NCI-H1092 treated with DMSO at 0.1 percent for 48 hours (cell line): ENCODE measurements at places on chromosomes 6 and 20.

DNA sequence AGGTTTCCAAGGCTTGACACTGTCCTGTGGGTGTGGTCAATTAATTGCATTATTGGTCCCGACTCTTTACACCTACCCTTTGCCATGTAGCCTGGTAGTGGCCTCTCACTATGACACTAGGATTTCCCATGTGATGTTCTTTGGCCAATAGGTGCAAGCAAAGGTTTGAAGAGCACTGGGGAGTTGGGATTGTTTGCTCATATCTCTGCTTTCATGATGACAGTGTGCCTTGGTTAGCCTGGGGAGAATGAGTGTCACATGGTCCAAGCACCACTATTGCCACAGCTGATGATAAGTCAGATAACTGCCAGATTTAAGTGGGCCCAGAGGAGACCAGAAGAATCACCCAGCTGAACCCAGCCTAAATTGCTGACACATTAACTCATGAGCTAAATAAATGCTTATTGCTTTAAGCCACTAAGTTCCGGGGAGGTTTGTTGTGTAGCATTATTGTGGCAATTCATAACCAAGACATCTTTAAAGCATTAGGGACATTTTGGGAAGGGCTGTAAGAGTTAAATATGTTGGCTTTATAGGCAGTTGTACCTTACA lies 17.2 kb upstream of the SCP2D1 start:
- DNase-seq: no peak

DNA sequence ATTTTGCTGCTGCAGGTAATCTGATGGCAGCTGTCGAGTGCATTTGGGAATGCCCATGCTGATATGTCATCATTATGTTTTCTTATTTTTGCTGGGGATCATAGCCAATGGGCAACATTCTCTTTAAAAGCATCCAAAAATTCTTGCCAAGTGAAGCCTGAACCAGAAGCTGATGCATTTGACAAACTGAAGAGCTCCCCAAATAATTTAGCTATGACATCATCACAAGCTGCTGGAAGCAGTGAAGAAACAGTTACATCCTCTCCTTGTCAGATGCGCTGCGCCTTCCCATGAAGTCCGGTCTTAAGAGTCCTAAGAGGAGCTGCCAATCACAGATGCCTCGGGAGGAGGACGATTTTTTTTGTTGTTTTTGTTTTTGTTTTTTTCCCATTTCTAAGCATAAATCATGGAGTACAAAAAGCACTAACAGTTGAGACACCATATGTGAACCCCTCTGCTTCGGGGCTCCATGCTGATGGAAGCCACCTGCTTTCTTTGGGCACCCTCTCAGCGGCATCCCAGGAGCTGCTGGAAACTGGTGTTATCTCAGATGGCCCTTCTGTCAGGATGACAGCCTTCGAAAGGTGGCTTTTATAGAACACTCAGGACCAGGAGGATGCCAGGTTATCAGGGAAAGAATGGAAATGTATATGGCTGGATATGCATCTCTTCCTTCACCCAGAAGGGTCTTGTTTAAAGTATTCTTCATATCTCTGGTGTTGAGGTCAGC lies 56.1 kb upstream of the FOXQ1 start:
- no peak for DNase-seq

- no peak for DNase-seq
Measured at GRCh38 chr6:190596-191395, 101.5 kb upstream of the DUSP22 start.

GRCh38 chr6:156794546-156795354 lies 17.6 kb downstream of the ARID1B start:
- no peak for DNase-seq

DNA sequence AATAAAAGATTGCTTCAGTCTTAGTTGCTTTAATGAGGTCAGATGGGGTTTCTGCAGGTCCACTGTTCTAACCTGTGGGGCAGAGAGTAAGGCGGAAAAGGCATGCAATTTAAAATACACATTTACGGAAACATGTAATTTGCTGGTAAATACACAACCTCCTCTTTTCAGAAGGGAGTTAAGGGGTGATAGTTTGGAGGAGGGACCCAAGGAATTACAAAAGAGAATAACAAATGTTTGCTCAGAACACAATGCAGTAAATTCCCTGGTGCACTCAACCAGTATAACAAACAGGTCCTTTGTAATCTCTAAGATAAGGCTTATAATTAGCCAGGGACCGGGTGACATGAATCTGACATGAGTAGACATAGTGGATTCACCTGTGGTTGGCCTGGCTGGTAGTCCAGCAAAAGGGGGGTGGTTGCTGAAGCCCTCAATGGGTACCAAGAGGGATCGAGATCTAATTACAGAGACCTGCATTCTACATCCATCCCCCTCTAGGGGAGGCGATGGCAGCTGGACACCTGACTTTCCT lies 295.1 kb downstream of the PHACTR1 start:
- no peak for DNase-seq

DNA sequence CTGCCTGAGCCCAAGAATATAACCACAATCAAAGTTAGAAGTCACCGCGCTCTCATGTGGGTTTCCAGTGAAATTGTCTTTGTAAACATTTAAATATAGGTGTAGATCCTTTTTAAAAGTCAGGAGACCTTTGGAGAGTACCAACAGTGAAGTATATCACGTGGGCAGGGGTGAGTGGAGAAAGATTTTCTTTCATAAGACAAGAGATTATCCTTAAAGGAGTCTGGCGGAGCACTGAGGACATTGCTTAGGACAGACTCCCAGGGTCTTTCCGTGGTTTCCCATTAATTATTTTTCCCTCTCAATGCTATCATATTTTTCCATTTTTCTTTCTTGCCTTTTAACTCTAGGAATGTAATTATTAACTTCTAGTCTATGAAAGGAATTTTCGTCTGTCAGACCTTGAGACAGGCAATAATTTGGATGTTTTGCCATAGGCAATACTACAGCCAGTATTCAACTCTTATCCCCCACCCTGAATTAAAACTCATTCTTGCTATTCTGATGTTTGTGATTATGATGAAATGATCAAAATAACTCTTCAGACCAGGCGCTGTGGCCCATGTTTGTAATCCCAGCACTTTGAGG lies 31.4 kb downstream of the DCBLD1 start:
- DNase-seq: no peak

DNA sequence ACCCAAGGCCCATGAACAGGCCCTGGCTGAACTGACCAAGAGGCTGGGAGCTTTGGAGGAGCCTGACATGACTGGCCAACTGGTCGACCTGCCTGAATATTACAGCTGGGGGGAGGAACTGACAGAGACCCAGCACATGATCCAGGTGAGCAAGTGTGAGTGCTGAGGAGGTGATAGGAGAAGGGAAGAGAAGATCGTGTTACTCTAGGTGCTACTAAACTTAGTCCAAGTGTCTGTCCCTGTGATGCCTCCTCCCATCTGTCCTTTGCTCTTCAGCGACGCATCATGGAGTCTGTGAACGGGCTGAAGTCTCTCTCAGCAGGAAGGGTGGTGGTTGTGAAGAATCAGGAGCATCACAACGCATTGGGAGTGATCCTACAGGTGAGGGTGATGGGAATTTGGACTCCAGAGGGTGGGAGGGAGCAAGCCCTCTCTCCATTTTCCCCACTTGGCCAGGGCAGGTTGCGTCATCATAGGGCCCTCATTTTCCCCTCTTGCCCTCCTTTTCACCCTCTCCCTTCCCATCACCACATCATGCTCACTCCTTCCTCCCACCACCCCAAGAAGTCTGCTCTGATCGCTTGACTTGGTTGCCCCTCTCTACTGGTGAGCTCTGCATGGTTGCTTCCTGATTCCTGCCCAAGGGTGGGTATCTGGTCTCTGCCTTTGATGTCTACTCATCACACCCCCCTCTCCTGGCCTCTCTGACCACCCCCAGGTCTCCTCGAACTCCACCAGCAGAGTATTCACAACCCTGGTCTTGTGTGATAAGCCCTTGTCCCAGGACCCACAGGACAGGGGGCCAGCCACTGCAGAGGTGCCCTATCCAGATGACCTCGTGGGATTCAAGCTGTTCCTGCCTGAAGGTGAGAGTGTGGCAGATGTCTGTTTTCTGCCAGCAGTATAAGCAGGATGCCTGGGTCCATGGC lies 4.7 kb downstream of the DXO start:
- no peak for DNase-seq

GRCh38 chr6:70657706-70658105 lies 10.0 kb upstream of the SMAP1 start:
- no peak for DNase-seq
